ENCODE measurements at places on chromosomes 6 and 20.

GRCh38 chr6:3381233-3381921 lies 75.5 kb downstream of the SLC22A23 start:
- DNase-seq = no peak

DNA sequence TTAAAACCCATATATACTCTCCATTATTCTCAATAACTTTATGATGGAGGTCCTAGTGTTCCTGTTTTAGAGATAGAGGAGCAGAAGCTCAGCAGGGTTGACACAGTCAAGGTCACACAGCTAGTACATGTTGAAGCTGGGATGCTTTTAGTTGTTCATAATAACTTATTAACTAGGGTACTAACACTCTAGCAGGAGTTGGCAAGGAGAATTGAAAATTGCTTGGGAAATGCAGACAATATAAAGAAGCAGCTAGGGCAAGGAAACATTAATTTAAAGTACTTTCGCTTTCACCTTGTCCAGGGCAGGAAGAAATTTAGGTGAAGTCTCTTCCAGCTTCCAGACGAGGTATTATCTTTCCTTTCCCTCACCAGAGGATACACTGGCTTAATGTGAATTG lies 133.7 kb downstream of the RCAN2 start:
- no peak for DNase-seq

DNA sequence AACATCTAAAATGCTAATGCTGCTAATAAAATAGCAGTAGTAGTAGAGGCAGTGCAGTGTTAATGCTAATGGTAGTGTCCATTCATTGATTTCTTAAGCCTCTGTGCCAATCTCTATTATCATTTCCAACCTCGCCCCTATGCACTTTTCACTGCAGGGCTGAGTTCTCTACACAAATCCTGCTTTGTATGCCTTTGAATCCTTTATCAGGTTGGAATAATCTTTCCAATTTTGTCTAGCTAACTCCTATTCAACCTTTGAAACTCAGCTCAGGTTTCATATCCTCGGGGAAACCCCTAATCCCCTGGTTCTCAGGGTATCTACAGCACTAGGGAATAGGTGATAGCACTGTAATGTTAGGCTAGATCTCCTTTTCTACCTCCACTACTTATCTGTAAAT lies 284.0 kb upstream of the RUNX2 start:
- DNase-seq = no peak

DNA sequence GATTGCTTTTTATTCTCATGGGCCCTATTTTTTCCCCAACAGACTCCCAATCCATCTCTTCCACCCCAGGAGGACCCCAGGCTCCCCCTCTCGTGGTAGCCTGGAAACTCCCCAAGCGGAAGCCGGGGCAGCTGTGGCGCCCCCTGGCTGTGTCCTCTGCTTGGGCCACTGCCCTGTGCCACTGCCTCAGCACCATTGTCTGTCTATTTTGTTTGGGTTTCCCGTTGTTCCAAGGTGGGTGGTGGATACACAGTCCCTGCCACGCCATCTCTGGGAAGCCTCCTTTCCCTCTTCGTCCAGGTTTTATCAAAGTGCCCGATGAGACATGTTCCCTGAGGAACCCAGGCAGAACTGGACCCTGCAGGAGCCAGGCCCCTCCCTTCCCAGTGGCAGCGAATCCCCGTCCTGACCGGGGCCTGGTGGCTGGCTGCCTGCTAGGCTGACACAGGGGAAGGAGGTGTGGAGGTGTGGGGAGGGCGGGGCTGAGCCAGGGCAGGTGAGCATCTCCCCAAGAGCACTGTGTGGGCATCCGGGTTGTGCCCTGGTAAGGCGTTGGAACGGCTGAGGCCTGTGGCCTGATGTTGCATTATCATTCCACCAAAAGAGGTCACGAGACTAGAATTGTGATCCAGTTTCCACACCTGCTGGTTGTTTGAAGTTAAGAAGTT lies 228.2 kb downstream of the CDH4 start:
- DNase-seq = no peak

DNA sequence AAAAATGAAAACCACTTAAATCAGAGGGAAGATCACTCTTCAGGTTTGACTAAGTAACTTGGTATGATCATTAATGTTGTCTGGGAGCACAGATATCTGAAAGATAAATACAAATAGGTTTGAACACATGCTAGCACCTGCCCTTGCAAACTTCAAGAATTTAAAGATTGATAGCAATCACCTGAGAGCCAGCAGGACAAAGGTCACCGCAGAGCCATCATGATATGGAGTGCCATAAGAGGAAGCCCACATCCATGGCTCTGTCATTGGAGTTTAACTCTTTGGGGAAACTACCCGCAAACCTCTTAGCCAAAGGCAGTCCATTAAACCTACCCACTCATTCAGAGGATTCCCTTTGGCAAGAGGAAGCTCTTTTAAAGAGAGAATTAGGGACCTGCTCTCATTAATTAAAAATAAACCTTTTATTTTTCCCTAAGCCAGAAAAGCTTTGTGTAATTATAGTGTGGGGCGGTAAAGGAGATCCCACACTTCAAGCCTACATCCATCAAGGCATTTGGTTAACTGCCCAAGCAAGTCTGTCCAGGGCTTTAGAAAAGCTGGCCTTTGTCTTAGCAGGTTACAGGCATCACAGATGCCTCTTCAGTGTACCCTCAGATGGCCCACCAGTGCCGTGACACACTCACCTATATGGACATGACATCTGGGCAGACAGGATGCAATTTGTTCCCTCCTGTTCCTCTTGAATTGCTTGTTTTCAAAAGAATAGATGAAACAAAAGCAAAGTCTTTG lies 73.0 kb downstream of the SASH1 start:
- DNase-seq = no peak

GRCh38 chr6:116386581-116387299 lies 16.0 kb downstream of the DSE start:
- DNase-seq = no peak

GRCh38 chr20:2365666-2366065 lies 15.0 kb upstream of the TGM6 start:
- no peak for DNase-seq

GRCh38 chr20:54167909-54168872 lies 5.6 kb downstream of the CYP24A1 start:
- DNase-seq = no peak

DNA sequence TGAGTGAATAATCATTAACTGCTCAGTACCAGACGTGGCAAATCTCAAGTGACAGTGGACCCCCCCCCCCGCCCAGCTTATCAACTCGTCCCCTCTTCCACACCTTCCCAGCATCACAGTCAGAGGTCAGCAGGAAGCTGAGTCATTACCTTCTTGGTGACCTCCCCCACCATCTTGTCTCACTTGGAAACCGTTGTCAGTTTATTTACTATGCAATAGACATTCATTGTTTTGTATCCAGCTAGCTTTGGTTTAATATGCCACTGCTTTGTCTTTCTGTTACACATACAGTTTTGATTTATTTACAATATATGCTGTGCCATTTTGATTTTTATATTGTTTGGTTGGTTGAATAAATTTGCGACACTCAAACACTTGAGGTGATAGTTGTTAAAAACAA lies 158.1 kb downstream of the QKI start:
- no peak for DNase-seq

- no peak for DNase-seq
Measured at GRCh38 chr6:30463651-30464618, 25.4 kb upstream of the HLA-E start.

GRCh38 chr6:150631283-150631983 lies 31.7 kb downstream of the PLEKHG1 start:
- no peak for DNase-seq

- DNase-seq = no peak
Measured at GRCh38 chr20:57655809-57656155, 35.6 kb upstream of the ZBP1 start.

- DNase-seq = no peak
Measured at GRCh38 chr6:132790450-132790849, 8.0 kb downstream of the SLC18B1 start.

GRCh38 chr6:168182908-168183612 lies 104.0 kb upstream of the FRMD1 start:
- no peak for DNase-seq

- DNase-seq = no peak
Measured at GRCh38 chr6:25050356-25050755, 114.6 kb upstream of the RIPOR2 start.

- DNase-seq = no peak
Measured at GRCh38 chr20:63163171-63163570, 52.8 kb downstream of the YTHDF1 start.

- no peak for DNase-seq
Measured at GRCh38 chr6:35360349-35361138, 18.2 kb downstream of the PPARD start.

DNA sequence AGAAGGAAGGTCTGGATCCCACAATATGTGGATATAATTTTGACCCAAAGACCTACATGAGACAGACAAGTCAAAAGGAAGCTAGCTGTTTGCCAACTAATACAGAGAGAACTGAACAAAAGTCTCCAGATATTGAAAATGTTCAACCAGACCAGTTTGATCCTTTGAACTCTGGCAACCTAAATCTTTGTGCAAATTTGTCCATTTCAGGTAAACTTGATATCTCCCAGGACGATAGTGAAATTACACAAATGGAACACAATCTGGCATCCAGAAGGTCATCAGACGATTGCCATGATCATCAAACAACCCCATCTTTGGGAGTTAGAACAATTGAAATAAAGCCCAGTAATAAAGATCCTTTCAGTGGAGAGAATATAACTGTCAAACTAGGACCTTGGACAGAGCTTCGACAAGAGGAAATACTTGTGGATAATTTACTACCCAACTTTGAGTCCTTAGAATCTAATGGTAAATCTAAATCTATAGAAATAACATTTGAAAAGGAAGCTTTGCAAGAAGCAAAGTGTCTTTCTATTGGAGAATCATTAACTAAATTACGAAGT lies 41.9 kb upstream of the SDHAF4 start:
- no peak for DNase-seq

- no peak for DNase-seq
Measured at GRCh38 chr6:106027758-106028157, 58.4 kb upstream of the PRDM1 start.

DNA sequence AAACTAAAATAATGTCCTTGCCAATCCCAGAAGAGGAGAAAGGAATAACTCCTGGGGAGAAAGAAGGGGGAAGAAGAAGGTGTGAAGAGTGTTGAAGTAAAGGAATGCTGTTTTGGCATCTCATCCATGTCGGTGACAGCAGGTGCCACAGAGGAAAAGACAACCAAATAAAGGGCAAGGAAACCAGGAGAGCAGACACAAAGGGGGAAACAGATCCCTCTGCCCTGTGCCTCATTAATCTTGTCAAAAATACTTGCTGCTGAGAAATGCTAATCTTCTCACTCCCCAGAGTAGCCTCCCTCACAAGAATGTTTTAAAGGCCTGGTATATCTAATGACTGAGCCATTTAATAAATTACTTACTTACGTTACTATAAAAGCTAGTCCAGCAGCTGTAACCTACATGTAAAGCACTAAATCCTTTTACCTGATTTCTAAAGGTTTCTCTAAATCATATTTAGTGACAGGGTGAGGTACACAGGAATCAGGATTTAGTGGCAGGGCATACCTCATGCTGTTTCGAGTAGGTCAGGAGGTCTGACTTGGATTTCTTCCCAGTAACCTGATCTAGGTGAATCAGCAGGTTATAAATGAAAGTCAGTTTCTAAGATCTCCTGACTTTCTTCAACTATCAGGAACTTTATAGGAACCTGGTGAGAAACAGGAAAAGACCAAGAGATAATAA lies 377.1 kb downstream of the CENPW start:
- DNase-seq = no peak

DNA sequence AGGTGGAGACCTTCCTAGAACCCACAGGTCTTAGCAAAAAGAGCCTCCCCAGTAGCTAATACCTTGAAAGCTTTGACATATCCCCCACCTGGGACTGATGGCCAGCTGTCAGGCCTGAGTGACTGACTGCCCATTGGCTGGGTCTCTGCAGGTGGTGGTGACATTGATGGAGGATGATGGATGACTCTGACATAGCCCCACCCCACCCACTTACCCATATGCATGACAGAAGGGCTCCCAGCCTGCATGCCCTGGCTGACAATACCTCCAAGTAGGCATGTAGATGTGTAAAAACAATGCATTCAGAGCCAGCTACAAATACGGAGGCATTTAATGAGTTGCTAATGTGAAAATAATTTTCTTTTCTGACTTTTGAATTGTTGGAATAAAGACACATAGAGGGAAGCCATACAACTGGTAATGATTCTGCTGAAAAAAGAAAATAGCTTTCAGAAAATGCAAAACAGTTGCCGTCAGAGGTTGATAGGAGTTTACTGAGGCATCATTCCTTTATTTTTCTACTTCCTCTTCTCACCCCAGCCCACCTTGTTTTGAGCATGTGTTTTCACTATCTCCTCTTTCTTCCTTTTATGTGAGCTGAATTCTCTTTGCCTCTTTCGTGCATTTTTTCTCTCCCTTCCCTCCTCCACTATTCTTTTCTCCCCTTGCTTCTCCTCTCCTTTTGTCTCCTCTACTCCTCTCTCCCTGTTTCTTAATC lies 70.6 kb downstream of the OLIG3 start:
- DNase-seq = no peak

DNA sequence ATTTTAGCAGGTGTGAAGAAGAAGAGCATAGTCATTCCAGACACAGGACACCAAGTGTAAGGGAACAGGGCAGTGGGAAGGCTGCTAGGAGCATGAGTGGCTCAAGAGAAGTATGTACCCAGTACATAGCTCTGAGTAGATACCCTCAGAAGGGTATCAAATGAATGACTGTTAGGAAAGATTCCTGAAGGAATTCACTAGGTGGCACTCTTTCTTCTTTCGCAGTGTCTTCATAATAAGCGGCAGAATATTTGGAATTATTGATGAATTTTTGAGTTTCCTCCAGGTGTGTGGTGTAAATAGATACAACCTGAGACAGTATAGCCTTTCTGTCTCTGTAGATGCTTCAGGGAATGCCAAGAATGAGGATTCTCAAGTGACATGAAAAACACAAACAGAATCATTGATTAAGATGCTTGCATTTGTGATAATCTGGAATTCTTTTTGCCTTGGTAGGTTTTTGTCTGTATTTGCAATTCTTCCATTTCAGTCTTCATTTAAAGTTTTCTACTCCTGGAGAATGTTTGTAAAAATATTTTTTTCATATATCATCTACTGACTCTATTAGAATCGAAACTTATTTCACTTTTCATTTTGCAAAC lies 264.3 kb upstream of the RIMS1 start:
- no peak for DNase-seq

DNA sequence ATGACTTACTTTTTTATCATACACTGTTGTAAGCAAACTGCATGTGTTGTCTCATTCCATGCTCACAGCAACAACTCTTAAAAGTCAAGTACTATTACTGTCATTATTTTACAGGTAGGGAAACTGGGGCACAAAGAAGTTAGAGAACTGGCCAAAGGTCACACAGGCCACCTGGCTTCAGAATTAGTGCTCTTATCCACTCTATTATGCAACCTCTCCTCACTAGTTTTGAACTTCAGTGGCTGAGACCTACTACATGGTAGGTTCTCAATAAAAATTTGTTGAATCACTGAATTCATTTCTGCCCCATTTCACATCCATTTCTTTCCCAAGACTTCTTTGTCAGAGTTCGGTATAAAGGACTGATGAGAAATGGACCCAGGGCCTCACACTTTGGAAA lies 2.3 kb upstream of the BTN3A3 start:
- no peak for DNase-seq

All from COR-L47 (cell line).